NB4 (cell line): ENCODE measurements at places on chromosomes 3 and 15.

- DNase-seq: no peak
Measured at GRCh38 chr3:107387555-107387954, 10.3 kb downstream of the CCDC54 start.

- DNase-seq: peak; percentile 56
Measured at GRCh38 chr3:46923559-46924350, 46.2 kb downstream of the PTH1R start.

DNA sequence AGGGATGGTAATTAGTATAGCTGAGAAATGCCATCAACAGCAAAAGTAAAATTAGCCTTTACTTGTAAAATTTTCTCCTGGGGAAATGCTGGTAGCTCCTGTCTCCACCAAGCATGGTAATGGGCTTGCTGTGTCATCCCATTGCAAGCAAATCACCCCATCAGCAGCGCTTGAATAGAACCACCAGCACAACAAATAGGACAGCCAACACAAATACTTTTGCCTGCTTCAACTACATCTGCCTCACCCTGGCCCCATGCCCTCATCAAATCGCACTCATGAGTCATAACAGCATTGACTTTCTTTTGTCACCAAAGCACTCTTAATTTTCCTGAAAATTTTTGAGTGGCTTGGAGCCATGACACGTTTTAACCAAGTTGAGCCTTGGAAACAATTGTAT, 52.6 kb downstream of the ERC2 start:
- no peak for DNase-seq

DNA sequence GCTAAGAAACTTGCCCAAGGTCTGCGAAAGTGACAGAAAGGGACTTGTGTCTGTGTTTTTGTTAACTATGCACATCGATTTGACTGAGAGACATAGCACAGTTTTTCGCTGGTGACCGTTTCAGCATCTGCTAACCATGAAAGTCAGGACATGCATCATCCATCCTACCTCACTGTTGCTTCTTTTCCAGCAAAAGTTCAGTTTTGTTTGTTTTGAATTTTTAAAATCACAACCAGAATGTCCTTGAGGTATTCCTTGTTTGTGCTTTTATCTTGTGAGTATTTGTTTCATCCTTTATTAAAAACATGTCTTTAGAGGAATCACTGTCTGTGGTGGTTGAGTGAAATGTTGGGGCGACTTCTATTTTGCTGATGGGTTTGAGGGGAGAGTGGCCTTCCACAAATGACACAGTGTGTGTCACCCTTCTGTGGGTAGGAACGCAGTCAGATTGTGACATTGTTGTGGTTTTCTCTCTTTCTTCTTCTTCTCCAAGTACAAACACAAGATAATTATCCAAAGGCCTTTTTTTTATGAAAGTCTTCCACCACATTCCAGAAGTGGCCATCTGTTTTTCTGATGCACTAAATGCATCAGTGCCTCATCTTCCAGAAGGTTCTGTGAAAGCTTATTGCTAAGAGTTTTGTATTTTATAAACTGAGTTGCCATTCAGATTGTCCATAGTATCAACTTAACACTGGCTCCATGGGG, 214.4 kb upstream of the NR2E3 start:
- DNase-seq: no peak

- peak; percentile 24 for DNase-seq
Measured at GRCh38 chr15:77033729-77034671, 36.9 kb downstream of the TSPAN3 start.

DNA sequence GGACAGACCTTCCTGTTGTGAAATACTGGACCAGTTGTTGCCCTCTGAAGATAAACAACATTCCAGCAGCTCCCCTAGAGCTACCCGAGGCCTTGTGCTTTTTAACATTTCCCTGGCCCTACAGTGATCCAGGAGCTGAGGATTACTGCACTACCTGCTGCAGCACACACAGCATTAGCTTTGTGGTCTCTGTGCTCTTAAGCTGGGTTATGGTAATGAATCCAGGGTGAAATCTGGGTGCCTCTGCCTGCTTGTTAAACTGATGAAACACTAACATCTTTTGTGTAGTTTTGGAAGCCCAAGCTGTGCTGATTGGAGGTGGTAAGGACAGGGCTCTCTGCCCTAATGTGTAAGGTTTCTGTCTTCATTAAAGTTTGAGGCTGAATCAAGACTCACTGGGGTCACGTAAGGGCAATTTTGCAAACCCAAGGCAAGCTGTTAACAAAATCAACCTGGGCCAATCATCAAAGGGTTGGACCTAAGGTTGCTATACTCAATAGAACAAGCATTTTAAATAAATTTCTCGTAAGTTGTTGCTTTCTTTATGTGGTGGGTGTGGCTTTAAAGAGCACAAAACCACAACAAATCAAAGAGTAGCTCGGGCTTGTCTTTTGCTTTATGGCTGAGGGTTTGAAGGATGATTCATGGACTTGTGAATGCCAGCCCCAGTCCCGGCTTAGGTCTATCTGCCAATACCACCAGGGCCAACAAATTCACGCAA, 183.9 kb downstream of the TPRG1 start:
- peak; percentile 57 for DNase-seq

GRCh38 chr15:83276661-83277060, 7.8 kb downstream of the BNC1 start:
- no peak for DNase-seq

DNA sequence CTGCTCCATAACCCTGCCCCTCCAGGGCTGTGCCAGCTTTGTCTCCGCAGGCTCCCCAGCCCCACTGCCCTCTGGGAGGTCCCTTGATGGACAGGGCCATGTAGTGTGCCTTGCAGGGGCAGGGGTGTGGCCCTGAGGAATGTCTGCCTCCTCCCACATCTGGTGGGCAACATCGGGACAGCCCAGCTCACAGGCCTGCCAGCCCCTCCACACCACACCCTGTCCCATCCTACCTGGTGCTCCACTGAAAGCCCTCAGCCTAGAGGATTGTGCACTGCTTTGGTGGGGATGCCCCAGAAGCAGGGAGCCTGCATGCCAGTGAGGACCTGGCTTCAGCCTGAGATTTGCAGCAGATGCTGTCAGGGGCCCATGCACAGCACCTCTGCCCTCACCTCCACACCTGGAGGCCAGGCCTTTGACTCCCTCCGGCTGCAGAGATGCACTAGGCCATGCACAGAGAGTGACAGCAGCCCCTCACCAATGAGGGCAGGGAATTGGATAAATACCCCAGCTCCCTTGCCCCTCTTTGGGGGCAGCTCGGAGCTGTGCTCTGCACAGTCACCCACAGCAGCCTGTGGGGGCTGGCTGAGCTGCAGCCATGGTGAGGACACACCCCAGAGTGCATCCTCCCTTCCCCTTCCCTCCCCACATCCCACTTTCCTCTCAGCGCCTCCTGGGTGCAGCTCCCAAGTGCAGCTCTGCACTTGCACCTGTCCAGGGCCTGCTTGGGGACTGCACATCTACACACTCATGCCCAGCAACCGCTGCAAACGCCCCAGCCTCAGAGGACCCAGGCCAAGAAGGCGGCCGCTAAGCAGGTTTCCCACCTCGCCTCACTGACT, 2.7 kb downstream of the C3orf22 start:
- no peak for DNase-seq

GRCh38 chr3:139517321-139518065, 22.0 kb downstream of the RBP1 start:
- no peak for DNase-seq

DNA sequence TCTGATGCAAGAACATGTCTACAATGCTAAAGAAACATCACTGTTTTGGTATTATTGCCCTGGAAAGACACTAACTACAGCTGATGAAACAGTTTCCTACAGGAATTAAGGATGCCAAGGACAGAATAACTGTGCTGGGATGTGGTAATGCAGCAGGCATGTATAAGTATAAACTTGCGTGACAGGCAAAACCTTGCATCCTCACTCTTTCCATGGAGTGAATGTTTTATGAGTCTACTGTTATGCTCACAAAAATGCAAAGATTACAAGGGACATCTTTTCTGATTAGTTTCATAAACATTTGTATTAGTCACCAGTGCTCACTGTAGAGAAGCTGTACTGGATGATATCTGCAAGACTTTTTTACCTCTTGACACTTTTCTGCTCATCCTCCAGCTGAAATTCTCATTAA, 143.6 kb downstream of the NAALADL2 start:
- DNase-seq: no peak

GRCh38 chr15:83249030-83249343, 35.5 kb downstream of the BNC1 start:
- DNase-seq: no peak

- no peak for DNase-seq
Measured at GRCh38 chr15:38861108-38861507, 296.5 kb upstream of the RASGRP1 start.

DNA sequence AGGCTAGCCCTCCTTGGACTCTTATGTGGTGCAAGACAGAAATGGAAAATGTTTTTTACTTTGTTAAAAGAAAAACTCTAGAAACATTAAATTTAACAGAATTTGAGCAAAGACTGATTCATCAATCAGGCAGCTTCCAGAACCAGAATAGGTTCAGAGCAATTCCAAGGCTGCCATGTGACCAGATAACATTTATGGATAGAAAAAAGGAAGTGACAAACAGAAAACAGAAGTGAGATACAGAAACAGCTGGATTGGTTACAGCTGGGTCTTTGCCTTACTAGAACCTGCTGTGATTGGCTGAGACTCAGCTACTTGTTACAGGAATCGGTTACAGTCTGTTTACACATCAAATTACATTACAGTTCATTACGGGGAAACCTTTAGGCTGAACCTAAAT, 22.5 kb upstream of the OTOL1 start:
- peak; percentile 17 for DNase-seq

GRCh38 chr3:55269636-55270035, 217.5 kb downstream of the WNT5A start:
- no peak for DNase-seq

DNA sequence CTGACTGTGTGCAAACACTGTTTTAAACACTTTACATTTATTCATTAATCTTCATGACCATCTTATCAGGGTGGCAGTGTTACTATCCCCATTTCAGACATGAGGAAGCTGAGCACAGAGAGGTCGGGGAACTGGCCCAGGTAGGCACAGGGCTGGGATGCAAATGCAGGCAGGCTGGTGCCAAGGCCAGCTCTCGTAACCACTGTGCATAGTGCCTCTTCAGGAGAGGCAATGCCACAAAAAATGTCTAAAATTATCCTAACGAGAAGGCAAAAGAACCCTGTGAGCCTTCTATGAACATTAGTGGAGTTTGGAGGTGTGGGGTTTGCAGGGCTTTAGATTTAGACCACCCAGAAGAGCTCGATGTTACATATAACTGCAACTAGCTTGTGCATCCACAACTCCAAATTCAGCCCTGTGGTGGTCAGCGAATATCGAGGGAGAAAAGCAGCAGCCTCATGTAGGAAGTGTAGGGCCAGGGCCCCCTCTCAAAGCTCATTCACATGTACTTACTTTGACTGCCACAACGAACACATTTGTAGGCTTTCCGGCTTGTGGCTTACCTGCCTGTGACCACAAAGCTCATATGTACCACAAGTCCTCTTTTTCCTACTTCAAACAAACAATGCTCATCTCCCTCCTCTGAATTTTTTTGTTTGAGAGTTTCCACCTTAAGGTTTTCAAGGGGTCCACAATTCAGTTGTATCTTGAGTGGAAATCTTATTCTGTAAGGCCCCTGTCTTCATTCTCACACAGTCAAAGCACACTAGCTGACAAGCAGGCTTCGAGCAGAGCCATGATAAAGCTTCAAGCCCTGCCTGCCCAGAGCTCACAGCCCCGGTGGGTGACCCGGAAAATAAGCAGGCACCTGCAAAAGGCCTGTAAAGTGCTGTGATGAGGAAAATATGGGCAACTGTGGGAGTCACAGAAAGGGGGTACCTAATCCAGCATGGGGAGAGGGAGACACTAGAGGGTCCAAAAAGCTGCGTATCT, 722.9 kb upstream of the CFAP20DC start:
- DNase-seq: peak; percentile 6

GRCh38 chr3:124391774-124392173, 338.5 kb upstream of the UMPS start:
- DNase-seq: no peak

- DNase-seq: no peak
Measured at GRCh38 chr15:37056177-37057121, 43.9 kb downstream of the MEIS2 start.

GRCh38 chr3:185060655-185061054, 92.2 kb downstream of the C3orf70 start:
- DNase-seq: no peak

DNA sequence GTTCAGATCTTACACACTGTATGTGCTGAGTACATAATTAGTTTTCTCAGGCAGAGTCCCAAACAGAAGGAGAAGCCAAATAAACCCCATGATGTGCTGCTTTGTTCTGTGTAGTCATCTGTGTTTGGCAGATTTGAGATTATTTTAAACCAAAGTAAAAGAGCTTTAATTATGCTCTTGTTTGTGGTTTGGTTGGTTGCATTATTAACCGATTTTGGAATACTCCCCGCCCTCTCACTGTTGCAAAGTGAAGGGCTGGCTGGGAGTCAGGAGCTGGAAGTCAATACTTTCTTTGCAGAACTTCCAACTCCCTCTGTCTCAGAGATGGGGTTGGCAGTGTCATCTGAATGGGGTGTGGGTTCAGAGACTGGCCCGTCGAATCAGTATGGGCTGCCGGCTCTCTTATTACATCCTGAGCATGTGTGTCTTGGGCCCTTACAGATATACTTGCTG, 34.4 kb downstream of the SLCO3A1 start:
- DNase-seq: no peak

- no peak for DNase-seq
Measured at GRCh38 chr15:98860281-98861041, 147.1 kb downstream of the PGPEP1L start.

GRCh38 chr3:147797095-147797494, 387.9 kb downstream of the ZIC1 start:
- DNase-seq: no peak

- no peak for DNase-seq
Measured at GRCh38 chr3:148847351-148847750, 17.7 kb upstream of the CPA3 start.

DNA sequence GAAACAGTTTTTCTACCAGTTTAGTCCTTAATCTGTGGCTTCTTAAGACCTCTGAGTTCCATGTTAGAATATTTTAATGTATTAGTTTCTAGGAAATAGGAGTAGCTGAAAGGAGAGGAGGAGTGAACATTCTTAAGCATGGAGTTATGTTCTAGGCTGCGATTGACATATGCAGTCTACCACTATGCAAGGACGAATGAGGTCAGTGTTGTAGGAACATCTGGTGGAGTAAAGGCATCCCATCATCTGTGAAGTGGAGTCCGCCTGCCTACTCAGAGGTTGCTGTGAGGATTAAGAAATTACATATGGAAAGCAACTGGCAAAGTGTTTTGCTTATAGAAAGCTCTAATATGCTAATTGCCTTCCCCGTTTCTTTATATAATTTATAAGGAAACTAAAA, 45.1 kb downstream of the SNAPC5 start:
- DNase-seq: no peak

DNA sequence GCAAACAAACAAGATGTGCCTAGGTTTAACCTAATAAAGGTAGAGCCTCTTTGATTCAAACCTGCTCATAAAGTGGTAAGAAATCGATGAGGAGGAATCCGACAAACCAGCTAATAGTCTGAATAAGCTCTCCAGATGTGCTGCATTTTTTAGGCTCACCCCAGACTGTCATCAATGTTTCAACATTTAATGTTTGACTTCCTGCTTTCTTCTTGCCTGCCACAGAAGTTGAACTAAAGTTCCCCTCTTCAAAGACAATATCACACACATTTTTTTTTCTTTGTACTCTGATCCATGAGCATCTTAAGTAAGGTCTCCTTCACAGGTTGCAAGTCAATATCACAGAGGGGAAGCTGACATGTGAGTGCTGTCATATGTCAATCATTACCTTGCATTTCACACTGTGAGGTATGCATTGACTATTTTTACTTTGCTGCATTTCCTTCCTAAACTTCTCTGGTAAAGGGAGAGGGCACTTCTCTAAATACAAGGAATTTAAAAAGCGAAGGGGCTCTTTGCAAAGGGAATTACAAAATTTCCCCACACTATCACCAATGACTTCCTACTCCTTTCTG, 172.3 kb upstream of the MCTP2 start:
- DNase-seq: no peak

GRCh38 chr3:154758109-154758868, 321.8 kb upstream of the MME start:
- peak; percentile 13 for DNase-seq
